Lung (tissue), 17 donors: ENCODE measurements at places on chromosomes 2 and 18. TPM values are rescaled to one million over a fixed set of nuclear protein-coding genes. Genes with fewer than 3 reads are reported as not detected.

DNA sequence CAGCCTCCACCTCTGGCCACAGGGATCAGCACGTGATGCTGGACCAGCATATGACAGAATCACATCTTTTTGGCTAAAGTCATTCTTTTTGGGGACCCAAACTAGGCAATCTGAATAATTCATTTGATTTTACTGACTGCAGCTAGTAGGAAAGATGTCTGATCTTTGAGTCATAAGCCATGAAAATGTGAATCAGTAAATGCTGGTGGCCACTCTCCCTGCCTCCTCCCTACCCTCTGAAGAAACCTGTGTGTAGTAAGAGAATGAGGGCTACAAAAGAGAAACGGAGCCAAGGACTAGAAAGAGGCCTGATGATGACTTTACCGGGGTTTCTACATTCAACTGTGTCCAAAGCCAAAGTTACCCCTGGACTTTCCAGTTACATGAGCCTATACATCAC lies 10.1 kb upstream of the LRPPRC start:
- no peak for DNase-seq

DNA sequence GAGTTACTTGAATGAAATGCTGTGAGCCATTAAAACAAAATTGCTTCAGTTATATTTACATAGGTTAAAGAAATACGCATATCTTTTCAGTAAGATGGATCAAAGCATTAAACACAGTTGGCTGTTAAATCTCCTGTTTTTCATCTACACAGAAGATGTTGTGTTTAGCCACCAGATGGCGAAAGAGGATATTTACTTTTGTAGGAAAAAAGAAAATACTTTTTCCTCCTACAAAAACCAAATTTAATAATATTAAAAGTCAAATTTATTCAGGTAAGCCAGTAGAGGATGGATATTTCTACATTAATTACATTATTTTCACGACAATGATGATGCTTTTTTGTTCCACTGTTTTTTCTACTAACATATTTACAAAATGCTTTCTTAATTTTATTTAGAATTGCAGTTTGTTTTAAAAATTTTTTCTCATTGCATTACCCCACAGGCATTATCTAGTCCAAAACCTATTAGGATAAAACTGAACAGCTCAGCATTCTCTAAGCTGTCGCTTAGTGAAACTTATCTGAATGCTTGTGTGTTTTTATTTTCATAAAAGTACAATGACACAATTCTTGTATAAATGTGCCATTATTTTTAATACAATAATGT lies 173.7 kb downstream of the ASXL3 start:
- DNase-seq, result no peak

DNA sequence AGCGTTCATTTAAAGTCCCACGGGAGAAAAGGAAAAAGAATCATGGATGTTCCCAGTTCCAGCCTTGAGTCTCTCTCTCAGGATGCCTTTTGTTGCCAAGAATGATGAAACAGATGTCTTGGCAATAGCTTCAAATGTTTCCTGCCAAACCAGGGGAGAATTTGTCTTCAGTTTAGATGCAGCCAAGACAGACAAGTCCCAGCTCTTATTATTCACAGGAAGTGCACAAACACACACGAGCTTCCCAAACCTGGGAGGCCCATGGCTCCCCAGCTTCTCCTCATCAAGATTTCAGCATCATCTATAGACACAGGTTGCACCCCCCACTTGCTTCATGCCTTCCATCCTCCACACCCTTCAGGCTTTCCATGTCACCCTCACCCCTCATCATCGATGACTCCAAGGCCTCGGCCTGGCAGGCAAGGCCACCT lies 45.9 kb downstream of the HS1BP3 start:
- DNase-seq, result peak; percentile 90

GRCh38 chr2:29596584-29596983 lies 324.8 kb downstream of the ALK start:
- DNase-seq, result no peak

- DNase-seq, result no peak
Observed at GRCh38 chr18:44517136-44517535, 163.6 kb upstream of the SETBP1 start.

DNA sequence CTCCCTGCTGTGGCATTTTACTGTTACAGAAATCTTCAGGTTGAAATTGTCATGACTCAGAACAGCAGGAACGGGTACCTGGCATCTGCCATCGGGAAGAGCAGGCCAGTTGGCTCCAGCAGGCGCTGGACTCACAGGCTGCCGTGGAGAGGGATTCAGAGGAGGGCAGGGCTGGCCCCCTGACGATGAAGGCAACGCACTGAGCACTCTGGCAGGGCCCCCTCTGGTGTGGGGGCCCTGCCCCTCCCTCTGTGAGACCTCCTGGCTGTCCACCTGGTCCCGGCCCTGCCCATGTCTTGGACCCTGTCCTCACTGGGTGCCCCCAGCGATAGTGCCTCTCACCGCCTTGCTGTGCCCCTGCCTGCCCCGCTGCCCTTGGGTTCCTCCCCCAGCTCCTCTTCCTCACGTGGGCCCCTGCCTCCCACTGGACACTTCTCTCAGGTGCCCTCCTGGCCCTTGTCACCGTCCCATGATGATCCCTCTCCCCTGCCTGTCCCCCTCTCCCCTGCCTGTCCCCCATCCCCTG lies 23.3 kb upstream of the ALLC start:
- no peak for DNase-seq

DNA sequence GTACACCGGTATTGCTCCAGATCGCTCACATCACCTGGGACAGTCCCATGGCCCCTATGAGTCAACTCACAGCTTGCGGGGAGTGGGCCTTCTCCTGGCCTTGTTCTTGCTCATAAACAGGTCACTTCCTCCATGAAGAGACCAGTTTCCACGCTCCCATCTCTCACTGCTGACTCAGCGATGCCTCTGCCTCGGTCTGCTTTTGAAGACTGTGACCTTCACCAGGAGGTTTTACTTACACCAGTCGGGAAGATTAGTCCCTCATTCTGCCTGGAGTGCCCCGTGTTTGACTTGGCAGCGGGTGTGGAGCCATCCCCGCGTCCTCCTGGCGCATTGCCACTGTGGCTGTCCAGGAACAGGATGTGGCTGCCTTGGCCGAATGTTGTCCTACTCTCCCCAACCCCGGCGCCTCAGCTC lies 159.8 kb downstream of the RHBDD1 start:
- no peak for DNase-seq

- no peak for DNase-seq
Observed at GRCh38 chr2:110650346-110650745, 27.5 kb downstream of the BUB1 start.

DNA sequence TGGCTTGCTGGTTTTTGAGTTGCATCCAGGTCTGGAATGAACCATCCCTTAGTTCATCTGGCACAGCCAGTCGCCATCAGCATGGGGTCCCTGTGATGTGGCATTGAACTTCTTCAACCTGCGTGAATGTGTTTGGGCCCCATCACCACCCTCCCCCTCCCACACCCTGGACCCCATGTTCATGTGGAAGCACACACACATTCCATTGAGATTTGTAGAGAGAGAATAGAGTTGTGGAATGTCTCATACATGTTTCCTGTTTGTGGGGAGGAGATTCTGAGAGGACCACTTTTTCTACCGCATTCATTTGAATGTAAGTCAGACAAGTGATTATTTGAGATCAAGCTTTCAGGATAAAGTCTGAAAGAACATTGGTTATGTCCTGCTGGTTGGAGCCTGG lies 117.6 kb upstream of the EML6 start:
- DNase-seq, result no peak

- peak; percentile 95 for DNase-seq
Observed at GRCh38 chr2:173990970-173991819, 26.0 kb upstream of the SP3 start.

- DNase-seq, result no peak
Observed at GRCh38 chr18:45745817-45746461, 22.0 kb downstream of the SLC14A1 start.

- no peak for DNase-seq
Observed at GRCh38 chr2:925309-925708, 25.3 kb upstream of the SNTG2 start.

GRCh38 chr2:27249891-27250651 lies 12.8 kb downstream of the SLC30A3 start:
- peak; percentile 40 for DNase-seq

- no peak for DNase-seq
Observed at GRCh38 chr2:65604246-65604645, 171.8 kb upstream of the SPRED2 start.

GRCh38 chr2:202337706-202338346 lies 38.3 kb upstream of the BMPR2 start:
- no peak for DNase-seq

GRCh38 chr2:240161087-240161750 lies 20.8 kb upstream of the OTOS start:
- DNase-seq, result no peak

- no peak for DNase-seq
Observed at GRCh38 chr2:113894156-113894743, 4.4 kb downstream of the ACTR3 start.

DNA sequence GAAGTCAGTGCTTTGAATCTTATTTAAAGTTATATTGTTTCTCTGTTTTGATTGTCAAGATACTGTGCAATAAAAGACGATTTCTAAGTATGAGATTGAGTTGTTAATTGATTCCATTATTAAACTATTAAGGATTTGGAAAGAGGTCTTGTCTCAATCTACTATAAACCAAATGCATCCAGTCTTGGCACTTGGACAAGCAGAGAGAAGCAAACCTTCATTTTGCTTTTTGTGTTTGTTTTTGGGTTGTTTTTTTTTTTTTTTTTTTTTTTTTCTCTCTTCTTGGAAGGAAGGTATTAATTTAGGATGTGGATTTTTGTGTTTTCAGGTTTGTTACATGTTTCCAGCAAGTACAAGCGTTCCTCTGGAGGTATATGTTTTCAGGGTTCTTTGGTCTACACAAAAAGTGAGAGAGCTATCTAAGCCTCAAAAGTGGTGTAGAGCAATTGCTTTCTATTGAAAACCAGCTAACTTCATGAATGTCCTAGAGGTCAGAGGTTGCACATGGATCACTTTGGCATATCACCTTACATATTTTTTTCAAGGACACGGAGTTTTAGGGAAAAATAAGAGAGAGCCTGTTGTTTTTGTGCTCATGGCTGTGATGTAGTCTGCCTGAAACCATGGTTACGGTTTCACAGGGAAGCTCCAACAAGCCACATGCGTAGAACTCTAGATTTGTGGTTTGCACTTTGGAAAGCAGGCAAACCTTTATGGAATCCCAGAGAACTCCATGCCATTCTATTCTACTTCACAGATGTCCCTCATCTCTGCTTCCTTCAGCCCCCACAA lies 1.8 kb downstream of the PRKCE start:
- DNase-seq, result no peak

GRCh38 chr2:124663645-124663997 lies 638.5 kb downstream of the CNTNAP5 start:
- DNase-seq, result no peak

DNA sequence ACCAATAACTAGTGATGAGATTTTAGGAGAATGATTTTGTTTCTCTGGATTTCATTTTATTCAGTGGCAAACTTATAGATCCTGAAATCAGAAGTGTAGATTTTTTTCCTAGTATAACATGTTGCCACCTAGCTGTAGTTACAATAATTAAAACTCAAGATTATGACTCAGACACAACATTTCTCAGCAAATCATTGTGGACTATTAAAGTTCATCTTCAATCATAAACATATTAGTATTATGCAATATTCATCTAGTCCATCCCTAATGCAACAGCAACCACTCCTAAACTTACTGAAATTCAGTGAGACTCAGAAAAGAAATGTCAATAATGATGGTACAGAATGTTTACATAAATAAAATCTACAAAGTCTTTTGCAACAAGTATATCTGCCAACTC lies 51.3 kb downstream of the USP34 start:
- no peak for DNase-seq

GRCh38 chr18:48952287-48953103 lies 1.7 kb upstream of the SMAD7 start:
- DNase-seq, result peak; percentile 95

GRCh38 chr2:105364436-105365139 lies 27.2 kb downstream of the C2orf49 start:
- DNase-seq, result no peak

DNA sequence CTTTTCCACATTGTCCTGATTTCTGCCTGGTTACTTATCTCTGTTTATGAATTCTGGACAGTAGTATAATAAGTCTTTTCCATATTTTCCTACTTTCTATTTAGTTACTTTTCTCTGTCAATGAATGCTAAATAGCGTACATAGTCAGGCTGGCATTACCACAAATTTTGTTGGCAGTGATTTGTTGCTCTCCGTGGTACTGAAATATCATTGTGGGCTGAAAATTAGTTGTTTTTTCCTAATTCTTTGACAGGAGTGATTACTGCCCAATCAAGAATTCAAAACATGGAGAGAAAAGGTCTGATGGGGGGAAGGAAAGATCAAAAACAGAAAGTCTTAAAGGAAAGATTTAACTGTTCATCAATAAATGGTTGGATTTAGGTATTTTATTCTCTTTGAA lies 7.7 kb upstream of the GALNT13 start:
- peak; percentile 10 for DNase-seq

- DNase-seq, result no peak
Observed at GRCh38 chr18:27652480-27653121, 467.5 kb upstream of the CHST9 start.

- no peak for DNase-seq
Observed at GRCh38 chr18:46434629-46435028, 222.4 kb downstream of the LOXHD1 start.

GRCh38 chr18:44453505-44453904 lies 227.2 kb upstream of the SETBP1 start:
- DNase-seq, result no peak

DNA sequence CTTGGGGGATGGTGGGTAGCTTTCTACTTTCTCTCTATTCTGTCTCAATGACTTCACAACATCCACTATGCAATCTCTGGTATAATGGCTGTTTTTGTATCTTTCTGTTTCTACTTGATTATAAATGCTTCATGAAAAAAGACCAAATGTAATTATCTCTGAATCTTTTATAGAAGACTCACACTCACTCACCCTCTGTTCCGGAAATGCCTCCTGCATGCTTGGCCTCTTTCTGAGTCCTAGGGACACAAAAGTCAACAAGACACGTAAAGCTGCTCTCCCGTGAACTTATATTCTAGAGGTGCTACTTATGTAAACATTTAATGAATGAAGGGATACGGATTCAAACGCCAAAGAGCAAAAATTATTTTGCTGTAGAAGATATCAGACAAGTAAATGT lies 502.2 kb upstream of the SOX11 start:
- no peak for DNase-seq

The SERPINB3 gene
- not detected for total RNA-seq

The DSG4 gene
- not detected for total RNA-seq

The TUBB8B gene
- total RNA-seq, result not detected

The EVA1A gene
- total RNA-seq, result 35.8 TPM

The GLI2 gene
- total RNA-seq, result 5.8 TPM

The CYP26B1 gene
- 4.7 TPM for total RNA-seq

The NT5DC4 gene
- total RNA-seq, result 0.83 TPM

The LONRF2 gene
- total RNA-seq, result 5.2 TPM

The DNPEP gene
- 78.6 TPM for total RNA-seq

The OTOS gene
- total RNA-seq, result not detected
